ENCODE measurements at places on chromosomes 1 and 21.

DNA sequence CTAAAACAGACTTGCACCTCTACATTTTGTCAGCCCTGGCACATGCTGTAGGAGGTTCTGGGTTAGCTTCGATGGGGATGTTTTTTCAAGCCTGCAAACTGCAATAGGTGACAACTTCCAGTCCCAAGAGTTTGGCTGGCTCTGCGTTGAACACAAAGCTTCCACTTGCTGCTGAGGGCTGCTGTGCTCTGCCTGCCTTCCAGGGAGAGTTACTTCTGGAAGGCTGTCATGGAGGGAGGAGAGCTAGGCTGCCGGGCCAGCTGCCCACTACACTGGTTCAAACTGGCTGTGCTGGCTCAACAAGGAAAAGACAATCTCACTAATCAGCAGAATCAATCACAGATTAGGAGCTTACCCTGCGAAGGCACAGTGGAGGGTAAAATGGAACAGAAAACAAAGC lies 46.7 kb upstream of the PPP2R5A start:
- no peak for DNase-seq

DNA sequence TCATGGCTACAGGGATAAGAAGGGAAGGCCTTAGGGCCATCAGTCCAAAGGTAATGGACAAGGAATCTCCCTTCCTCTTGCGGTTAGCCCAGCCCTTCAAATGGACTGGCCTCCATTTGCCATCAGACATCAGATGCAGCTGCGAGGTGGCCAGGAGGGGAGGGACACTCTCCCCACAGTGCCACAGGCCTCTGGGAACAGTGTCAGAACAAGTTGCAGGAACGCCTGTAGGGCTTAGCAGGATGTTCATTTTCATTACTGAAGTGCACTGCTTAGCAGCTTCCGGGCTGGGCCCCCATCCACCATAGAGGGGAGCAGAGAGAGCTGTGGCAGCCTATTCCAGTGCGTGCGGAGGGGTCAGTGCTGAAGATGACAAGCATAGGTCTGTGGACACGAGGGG lies 127.5 kb downstream of the GALNT2 start:
- no peak for DNase-seq

- no peak for DNase-seq
These were observed 1561.9 kb downstream of the MRPL39 start for GRCh38 chr21:24045373-24045772.

GRCh38 chr1:59062743-59063142 lies 234.2 kb upstream of the FGGY start:
- no peak for DNase-seq

GRCh38 chr1:68706639-68707317 lies 209.9 kb upstream of the DEPDC1 start:
- DNase-seq, result no peak

DNA sequence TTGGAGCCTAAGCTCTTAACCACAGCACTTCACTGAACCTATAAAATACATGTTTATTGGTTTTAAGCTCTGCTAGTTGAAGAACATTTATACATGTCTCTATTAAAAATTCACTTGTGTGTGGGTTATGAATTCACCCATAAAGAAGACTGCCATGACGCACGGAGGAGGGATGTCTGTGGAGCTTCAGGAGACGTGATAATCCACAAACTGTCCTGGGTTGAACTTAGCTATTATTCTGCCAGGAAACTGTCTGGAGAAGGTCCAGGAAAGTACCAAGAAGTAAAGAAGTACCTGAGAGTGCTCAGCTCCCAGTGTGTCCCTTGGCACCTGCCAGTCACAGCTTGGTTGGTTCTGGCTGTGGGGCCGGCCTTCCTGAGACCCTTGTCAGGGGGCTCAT lies 56.3 kb downstream of the DDR2 start:
- no peak for DNase-seq

DNA sequence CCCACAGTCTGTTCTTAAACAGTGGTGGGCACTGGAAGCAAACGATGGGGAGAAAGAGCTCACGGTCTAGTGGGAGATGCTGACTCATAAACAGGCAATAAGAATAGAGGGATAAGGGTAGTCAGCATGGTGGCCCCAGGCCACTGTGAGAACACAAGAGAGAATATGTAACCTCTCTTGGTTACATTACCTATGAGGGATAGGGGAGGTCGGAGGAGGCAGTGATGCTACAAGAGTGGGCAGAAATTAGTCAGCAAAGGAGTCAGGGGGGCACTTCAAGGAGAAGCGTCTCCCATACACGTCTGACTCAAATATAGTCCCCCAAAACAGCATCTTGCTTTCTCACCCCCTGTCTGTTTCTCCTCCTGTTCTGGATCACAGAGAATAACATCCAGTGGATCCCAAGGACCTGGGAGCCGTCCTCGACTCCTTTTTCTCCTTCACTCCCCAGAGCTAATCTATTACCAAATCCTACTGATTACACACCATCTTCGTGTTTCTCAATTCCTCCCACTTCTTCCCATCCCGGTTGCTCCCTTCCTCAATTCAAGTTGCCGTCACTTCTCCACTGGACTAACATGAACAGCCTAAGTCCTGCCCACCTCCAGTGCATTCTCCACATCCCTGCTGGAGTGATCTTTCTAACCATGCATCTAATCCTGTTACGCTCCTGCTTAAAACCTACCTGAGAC lies 2.1 kb downstream of the SLAMF8 start:
- DNase-seq, result no peak

DNA sequence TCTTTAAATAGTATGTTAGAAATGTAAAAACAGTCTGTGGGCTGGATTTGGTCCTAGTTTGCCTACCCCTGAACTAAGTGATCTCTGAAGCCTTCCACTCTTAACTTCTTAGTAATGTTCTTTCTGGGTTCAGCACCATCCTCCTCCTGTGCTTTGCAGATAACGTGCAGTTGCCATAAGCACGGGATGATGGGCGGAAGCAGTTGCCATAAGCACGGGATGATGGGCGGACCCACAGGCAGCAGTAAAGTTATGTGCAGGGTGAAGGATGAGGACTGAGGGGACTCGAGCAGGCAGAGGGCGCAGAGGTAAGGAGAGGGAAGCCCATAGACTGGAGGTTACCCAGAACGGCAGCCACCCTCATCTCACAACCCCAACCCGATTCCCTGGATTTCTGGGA lies 25.6 kb downstream of the GPA33 start:
- DNase-seq, result no peak

GRCh38 chr1:87154384-87154783 lies 174.3 kb upstream of the LMO4 start:
- DNase-seq, result no peak

DNA sequence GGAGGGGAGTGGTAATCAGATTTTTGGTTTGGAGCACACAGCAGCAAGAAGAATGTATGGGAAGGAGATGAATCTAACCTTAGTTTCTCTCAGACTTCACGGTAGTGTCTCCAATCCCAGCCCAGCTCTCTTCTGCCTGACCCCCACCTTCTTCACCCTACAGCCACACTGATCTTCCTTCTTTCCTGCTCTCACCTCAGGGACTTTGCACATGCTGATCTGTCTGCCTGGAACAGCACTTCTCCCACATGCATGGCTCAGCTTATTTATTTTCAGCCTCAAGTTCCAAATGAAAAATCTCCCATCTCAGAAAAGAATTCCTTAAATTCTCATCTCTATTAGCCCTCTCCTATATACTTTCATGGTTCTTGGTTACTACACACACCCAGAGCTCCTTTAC lies 48.8 kb upstream of the LPAR3 start:
- no peak for DNase-seq

DNA sequence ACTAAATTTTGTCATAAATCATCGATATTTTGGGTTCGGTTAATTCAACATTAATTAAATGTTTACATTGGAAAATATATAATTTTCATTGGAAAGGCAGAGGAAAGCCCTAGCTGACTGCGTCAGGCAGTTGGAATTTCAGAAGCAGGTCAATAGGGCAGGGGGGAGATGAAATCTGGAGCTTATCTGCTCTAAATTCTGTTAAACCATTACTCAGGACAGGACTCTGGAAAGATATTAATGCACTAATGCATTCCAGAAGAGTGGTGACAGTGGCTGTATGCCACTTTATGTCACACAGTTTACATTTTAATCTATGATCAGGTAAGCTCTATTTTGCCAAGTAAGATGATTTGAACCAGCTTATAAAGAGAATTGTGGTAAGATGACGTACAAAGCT lies 153.0 kb upstream of the B3GALT2 start:
- no peak for DNase-seq

DNA sequence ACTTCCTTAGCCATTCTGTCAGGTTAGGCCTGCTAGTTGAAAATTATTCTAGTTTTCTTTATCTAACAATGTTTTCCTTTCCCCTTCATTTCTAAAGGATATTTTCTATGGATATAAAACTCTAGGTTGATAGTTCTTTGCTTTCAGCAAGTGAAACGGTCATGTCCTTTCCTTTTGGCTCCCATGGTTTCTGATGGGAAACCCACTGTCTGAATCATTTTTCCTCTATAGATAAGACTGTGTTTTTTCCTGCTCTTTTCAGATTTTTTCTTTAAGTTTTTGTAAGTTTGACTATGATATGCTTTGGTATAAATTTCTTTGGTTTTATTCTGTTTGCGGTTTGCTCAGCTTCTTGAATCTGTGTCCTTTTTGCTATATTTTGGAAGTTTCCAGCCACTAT lies 800.9 kb downstream of the USP25 start:
- no peak for DNase-seq

DNA sequence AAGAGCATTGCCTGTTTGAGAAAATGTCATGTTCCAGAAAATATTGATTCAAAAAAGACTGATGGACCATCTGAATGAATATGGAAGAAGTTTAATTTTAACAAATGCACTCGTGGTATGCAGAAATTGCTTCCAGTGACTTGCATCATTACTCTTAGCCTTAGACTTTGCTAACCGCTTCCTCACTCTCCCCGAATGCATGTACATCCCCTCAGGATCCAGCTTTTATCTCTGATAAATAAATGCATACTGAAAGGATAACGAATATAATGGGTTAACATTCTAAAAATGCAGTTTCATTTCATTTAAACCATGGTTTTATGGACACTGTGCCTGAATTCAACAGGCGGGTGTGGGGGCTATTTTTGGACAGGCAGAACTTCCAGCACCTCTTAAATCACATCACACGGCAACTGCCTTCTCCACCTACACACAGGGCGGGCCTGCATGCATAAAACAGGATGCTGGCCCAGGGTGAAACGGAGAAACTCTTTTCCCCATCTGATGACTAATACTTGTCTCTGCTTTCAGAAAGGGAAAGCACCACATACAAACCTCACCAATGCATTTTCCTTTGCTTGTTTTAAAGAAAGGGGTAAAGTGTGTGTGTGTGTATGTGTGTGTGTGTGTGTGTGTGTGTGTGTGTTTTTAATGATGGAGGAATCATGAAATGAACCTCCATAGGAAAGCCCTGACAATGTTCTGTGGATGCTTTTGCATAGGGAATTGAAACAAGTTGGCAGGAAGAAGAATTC lies 48.7 kb downstream of the SPAG17 start:
- peak; percentile 17 for DNase-seq

GRCh38 chr1:161784968-161785367 lies 18.8 kb downstream of the ATF6 start:
- no peak for DNase-seq

GRCh38 chr1:58783993-58784757 lies at the start of gene JUN:
Gene JUN, minus strand, starts transcription at chr1:58784047. Its CDS starts 977 bp downstream, at chr1:58783070.
- peak; percentile 99 for DNase-seq

GRCh38 chr1:98315309-98315708 lies 346.2 kb upstream of the SNX7 start:
- DNase-seq, result no peak

- no peak for DNase-seq
These were observed 45.7 kb upstream of the FMN2 start for GRCh38 chr1:240046000-240046399.

- DNase-seq, result no peak
These were observed 11.7 kb downstream of the FLG start for GRCh38 chr1:152313319-152313801.

DNA sequence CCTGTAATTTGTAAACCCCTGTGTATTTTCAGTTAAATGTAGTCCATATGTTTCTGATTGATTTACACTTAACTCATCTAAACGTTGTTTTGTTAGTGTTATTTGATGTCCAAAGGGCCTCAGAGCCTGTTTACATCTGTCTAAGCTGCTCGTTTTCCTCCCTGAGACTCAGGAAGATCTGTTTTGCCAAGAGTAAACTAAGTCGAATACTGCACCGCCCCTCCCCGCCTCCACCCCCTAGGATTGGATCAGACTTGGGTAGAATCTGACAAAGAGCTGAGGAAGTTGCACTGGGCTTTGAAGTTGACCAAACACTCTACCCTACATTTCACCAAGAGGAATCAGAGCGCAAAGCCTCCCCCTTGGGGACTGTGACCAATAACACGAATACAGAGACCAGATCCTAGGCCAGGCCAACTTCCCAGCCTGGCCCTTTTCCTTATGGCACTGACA lies 206.9 kb upstream of the LMO4 start:
- DNase-seq, result no peak

GRCh38 chr1:228169345-228169744 lies 3.7 kb downstream of the IBA57 start:
- no peak for DNase-seq

- DNase-seq, result no peak
These were observed 90.2 kb downstream of the ESRRG start for GRCh38 chr1:216632980-216633379.

DNA sequence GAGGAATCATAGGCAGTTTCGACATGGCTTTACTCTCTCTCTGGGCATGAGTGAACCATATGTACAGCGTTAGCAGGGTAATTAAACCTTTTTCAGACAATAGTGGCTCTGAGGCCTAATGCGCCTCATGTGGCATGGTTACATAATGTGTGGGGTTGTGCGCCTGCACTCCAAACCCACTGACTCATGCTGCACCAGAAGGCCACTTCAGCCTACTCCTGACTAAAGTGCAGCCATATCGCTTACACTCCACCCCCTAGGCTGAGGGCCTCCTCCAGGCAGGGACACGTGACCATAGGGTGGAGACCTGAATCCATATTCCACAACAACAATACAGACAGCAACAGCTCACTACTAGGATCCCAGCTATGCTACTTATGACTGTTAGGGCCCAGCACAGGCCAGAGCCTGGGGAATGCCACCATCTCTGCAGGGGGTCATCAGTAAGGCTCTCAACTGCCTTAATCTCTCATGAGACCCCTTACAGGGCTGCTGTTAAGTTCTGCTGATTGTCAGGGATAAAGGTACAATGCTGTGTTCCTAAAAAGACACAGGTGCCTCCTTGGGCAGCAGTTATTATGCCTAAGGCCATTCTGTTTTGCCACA lies 13.4 kb upstream of the ODF2L start:
- DNase-seq, result no peak
